ENCODE measurements at places on chromosomes 6 and 20. TPM values are rescaled to one million over a fixed set of nuclear protein-coding genes. Genes with fewer than 3 reads are reported as not detected.

The MTG2 gene
- total RNA-seq: 24.5 TPM

The SAMD5 gene
- total RNA-seq: not detected

The LIME1 gene
- 15.6 TPM for total RNA-seq

The SIGLEC1 gene
- total RNA-seq: under 0.01 TPM

The PKIB gene
- not detected for total RNA-seq

The FAM229B gene
- total RNA-seq: 5.1 TPM

The SMLR1 gene
- not detected for total RNA-seq

DNA sequence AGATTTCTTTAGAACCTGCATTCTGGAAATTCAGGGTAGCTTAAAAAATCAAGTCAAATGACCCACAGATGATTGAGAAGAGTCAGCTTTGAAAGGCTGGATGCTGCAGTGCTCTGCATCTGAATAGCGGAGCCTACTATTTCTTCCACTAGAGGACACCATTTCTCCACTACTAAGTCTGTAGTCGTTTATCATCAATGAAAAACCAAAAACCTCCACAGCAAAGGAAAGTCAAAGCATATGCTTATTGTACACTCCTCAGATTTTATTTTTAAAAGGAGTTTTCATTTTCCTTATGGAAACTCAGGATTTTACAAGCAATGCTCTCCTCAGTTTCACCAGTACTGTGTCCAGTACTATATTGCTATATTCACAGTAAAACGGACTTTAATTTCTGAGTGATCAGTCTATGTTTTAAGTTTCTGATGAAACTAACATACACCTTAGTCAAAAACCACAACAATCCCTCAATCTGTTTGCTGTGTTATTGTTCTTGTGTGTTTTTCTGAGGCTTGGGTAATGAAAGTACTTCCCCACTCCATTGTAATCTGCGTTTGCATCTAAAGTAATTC, 50.5 kb upstream of the ENPP5 start:
- DNase-seq: peak; percentile 74

- no peak for DNase-seq
Observed at GRCh38 chr6:53431704-53432103, 83.0 kb upstream of the ELOVL5 start.

GRCh38 chr6:32785781-32786533, 22.6 kb upstream of the HLA-DQB2 start:
- no peak for DNase-seq

DNA sequence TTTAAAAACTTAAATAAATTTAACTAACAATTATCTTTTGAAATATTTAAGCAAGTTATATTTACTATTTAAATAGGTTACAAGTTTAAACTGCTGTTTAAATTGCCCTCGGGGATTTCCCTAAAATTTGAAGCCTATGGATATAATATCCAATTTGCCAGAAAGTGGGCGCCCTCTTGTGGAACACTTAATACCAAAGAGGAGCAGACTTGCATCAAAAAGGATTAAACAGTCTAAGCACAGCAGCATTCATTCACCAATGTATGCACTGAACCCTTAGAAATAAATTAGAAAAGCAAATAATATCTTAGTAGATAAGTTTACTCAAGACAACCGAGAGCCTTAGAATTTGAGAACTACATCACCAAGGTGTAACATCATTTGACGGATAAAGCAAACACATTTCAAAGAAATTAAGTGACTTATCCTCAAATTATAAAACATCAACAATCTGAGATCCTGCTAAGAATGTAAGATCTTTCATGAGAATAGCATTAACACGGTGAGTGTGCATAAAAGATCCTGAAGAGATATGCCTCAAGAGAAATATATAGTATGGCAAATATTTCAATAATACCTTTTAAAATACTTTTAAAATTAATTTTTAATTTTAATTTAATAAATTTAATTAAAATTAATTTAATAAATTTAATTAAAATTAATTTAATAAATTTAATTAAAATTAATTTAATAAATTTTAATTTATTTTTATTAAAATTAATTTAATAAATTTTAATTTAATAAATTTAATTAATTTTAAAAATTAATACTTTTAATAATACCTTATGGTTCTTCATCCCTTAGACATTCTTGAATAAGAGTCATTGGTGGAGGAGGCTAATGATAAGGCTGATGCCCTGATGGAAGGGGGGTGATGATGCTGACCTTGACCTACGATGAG, 11.5 kb upstream of the MEP1A start:
- DNase-seq: peak; percentile 78

- no peak for DNase-seq
Observed at GRCh38 chr6:68726992-68727391, 91.9 kb downstream of the ADGRB3 start.

- DNase-seq: no peak
Observed at GRCh38 chr6:125593746-125594145, 155.7 kb upstream of the HEY2 start.

DNA sequence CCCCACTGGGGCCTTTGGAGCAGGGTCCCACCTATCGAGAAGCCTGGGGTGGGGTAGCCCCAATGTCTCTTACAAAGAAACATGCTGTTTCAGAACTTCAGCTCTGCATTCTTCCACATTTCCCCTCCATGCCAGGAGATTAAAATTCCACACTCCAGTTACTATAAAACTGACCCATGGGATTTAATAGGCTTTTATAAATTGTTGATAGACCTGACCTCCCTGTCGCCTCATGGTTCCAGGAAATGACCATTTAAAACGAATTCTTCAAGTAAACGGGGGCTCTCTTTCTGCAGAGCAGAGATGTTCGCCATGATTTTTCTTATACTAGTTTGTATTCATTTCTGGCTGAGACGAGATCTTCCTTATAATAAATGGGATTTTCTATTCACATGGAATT, 19.3 kb downstream of the RIN2 start:
- no peak for DNase-seq

GRCh38 chr6:44923444-44923843, 404.7 kb upstream of the RUNX2 start:
- no peak for DNase-seq

All from hematopoietic multipotent progenitor cell (in vitro differentiated cells).